ENCODE measurements at places on chromosomes 6 and 20. TPM values are rescaled to one million over a fixed set of nuclear protein-coding genes. Genes with fewer than 3 reads are reported as not detected.

DNA sequence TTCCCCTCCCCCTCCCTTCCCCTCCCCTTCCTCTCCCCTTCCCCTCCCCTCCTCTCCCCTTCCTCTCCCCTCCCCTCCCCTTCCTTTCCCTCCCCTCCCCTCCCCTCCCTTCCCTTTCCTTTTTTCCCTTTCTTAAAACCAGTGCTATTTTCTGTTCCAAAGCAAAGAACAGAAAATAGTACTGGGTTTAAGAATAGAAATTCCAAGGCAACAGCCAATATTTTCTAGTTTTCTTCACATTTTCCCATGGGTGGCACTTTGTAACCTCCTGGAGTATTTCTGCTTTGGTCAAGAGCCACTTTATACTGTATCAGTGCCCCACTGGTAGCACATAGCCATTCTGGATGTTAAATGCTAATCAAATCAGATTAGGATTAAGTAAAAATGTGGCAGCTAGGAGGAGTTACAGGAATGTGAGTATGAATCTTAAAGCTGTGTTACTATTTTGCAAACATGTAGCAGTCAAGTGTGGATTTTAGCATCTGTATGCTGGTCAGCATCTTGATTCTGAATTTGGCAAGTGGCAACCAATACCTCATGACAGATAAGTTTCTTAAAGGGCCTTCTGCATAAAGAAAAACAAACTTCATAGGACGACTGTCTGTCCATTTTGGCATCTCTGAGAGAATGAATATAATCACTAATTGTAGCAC, 126.4 kb downstream of the CEP57L1 start:
- DNase-seq: no peak

DNA sequence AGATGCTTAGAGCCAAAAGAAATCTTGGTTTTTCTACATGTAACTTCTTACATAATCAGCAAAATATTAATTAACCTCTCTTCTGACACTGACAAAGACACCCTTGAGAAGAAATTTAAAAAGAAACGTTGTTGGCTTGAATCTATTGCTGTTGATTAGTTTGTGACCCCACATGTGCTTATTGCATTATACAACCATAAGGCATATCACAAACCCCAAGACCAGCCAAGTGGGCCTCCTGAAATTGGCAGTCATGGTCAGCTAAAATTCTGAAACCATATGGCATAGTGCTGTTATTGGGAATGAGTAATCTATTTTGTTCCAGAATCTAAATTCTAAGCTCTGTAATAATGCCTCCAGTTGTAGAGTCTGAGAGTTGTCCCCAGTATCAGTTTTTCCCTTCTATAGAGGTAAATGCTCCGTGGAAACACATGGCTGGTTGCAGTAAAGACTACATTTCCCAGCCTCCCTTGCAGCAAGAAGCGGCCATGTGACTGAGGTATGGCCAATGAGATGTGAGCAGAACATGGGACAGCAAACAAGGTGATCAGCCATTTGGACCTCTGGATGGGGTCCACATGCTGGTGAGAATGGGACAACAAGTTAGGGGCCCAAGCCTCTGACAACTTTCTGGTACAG, 42.3 kb upstream of the PTPN1 start:
- no peak for DNase-seq

GRCh38 chr20:25275813-25276532, 28.1 kb downstream of the PYGB start:
- DNase-seq: peak; percentile 52

- DNase-seq: no peak
Observed at GRCh38 chr6:21001736-21002135, 467.5 kb downstream of the CDKAL1 start.

- DNase-seq: no peak
Observed at GRCh38 chr6:87333591-87334181, 4.6 kb upstream of the GJB7 start.

GRCh38 chr6:164039954-164040375, 625.4 kb downstream of the QKI start:
- DNase-seq: no peak

HSPA1L gene
- 1.6 TPM for total RNA-seq

STMND1 gene
- not detected for total RNA-seq

GSTA3 gene
- total RNA-seq: 16.4 TPM

All from suprapubic skin (tissue), 4 donors.